Stimulated activated CD4-positive, alpha-beta T cell treated with anti-CD3 and anti-CD28 coated beads, Interleukin-15, amount 100 ng/mL, for 1 hour (primary cell): ENCODE measurements at places on chromosomes 6 and 20.

DNA sequence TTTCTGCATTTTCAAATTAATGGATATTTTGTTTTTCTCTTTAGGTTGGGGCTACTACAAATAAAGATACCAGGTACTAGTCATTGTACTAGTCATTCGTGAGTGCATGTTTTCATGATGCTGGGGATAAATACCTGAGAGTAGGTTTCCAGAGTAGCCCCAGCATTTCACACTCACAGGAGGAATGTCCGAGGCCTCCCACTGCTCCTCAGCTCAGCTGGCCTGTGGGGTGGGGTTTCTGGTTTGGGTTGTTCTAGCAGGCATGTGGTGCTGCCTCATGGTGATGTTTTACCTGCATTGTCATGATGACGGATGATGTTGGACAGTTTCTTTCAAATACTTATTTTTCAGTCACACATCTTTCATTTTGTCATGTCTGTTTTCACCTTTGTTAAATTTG, 144.5 kb downstream of the SMOC2 start:
- no peak for DNase-seq

- no peak for DNase-seq
These were observed 156.3 kb downstream of the FNDC1 start for GRCh38 chr6:159325476-159325875.

- DNase-seq: no peak
These were observed 20.6 kb upstream of the QKI start for GRCh38 chr6:163393923-163394322.

GRCh38 chr20:29740601-29740950, 1516.9 kb upstream of the DEFB115 start:
- DNase-seq: no peak

GRCh38 chr20:8095648-8096572, 36.2 kb upstream of the PLCB1 start:
- DNase-seq: no peak

DNA sequence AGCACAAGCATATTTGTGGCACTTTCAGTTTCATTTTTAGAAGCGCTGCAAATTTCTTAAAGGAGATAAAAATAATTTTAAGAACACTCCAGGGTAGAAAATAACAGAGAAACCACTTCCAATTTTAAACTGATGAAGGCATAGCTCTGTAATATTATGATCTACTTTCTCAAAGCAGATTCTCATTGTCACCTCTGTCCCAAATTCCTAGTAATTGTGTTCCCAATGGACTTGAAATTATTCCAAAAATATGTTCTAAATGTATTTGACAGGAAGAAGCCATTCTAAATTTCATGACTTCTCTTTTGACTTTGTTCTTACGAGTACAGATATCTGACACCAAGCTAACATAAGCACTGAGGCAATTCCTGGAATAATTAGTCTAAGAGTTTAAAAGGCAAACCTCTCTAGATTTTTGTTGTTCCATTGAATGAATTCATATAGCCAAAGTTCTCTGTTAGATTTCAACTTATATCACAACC, 140.2 kb upstream of the CARMIL1 start:
- DNase-seq: no peak

GRCh38 chr20:31903627-31904386, 33.4 kb downstream of the TTLL9 start:
- no peak for DNase-seq

DNA sequence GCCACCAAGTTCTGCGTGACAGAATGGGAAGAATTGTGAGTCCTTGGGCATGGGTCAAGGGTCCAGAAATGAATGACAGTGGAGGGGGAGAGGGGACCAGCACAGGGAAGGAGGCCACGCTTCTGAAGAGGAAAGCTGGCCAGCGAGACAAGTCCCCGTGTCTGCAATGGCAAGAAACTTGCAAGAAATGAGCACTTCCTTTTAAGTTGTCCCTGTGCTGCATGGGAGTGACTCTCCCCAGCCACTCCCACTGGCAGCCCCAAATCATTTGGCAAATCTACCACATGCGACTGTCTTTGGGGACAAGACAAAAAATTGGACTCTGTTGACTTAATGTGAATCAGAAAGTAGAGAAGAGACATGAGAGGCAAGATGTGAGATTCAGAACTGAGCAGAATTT, 242.2 kb upstream of the RREB1 start:
- DNase-seq: no peak

DNA sequence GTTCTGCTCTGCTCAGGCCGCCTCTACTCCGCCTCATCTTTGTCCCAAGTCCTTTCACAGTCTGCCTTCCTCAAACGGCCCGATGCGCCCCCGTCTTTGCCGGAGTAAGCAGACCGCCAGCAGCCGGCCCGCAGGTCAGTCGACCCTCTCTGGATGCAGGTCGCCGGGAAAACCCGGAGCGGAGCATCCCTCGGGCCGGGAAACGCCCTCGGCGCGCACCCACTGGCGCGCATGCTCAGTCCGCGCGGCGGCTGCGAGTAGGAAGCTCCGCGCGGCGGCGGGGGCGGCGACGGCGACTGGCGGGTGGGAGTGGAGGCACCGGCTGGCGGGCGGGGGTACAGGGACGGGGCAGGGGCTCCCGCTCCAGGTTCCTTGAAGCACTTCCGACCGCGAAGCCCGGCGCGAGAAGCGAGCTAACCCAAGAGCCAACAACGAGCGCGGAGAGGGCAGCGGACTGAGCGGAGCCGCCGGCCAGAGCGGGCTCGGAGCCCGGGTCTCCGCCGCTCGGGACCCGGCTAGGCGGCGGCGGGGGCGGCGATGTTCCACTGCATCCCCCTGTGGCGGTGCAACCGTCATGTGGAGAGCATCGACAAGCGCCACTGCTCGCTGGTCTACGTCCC, at the start of gene LRRC1:
LRRC1 (plus strand) TSS at position 286 of the 620 bp plus-strand sequence; CDS start at position 538, 252 bp downstream.
- peak; percentile 65 for DNase-seq

DNA sequence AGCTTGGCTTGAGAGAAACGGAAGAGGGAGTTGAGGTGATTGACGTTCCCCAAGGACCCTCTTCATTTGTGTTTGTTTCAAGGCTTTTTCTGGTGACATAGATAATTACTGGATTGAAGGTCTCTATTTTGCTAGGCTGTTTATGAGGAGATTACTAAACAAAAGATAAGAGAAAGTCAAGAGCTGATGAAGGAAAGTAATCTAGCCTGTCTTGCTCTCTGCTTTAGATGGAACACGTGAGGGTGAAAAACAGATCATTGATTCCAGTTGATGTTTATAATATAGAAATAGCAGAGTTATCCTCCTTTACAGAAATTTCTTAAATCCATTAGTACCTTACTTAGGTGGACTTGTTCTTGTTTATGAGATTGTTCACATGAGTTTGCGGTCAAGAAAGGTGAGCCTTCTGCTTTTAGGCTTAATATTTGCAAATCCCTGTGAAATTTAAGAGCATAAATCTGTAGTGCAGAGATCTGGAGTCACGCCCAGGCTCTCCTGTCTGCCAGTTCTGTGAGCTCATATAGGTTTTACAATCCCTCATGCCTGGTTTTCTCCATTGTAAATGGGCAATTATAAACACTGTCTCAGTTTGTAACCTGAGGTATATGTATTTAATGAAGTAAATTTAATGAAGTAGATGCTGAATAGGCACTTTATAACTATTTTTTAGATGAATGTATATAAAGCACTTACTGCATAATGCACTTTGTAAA, 272.8 kb downstream of the NKAIN2 start:
- DNase-seq: no peak

DNA sequence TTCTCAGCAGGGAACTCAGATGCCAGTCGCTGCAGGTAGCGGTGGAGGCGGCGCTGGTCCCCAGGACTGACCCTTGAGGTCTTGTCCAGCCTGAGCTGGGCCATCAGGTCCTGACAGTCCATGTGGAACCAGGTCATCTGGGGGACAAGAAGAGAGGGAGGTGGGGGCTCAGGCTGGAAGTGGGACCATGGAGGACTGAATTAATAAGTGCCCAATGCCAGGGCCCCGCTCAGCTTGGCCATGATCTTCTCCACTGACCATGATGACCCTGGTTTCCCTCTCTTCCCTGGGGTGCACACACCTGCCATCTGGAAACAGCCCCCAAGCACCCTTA, 47.0 kb downstream of the KIAA1755 start:
- no peak for DNase-seq

DNA sequence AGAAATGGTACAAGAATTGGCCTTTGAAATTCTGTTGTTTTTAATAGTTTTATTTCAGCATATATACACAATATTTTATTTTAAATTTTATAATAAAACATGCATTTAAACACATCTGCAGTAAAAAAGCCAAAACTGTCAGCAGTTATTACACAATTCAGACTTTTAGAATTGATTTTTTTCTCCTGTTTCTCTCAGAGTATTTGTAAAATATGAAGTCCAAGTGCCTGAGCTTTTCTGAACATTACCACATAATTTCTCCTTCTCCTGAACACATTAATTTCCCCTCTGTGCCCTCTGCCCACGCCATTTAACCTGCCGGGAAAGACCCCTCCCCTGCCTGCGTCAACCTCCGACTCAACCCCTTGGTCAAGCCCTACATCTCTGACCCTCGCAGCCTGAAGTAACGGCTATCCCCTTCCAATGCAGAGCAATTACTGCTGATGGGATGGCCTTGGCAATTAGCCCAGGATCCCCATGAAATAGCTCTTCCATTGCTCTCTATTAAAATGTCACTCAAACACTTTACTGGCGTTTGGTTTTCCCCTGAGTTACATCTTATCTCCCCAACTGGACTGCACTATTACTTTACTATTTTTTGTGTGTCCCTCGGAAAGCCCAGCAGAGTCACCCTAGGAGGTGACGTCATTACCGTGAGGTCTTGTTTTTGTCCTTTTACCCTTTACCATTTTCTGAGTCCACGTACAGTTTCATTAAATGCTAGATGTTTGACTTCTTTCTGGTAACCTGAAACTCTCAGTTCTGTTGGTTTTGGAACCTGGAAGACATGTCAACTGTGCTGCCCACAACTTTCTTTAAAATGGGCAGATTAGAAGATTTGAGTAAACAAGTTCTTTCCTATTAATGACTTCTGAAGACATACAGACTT, 146.7 kb upstream of the TAB2 start:
- DNase-seq: no peak

DNA sequence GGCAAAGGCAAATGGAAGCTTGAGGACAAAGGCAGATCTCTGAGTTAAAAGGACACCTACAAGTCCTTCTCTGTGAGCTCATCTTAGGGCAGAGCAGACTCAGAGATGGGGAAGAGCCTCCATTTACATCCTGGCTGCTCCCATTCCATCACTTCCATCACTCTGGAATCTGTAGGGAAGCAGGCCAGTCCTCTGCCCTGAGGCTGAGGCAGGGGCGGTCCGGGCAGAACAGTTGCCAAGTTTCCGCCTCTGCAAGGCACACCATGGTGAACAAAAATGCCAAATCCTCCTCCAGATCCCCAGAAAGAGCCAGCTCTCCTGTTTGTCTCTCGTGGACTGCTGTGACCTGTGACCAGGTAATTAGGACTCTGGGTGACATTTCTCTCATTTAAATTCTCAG, 209.6 kb upstream of the SSTR4 start:
- DNase-seq: no peak

- DNase-seq: no peak
These were observed 107.3 kb downstream of the EPB41L2 start for GRCh38 chr6:130955755-130956154.

GRCh38 chr6:45366534-45366933, 11.2 kb downstream of the SUPT3H start:
- DNase-seq: no peak

DNA sequence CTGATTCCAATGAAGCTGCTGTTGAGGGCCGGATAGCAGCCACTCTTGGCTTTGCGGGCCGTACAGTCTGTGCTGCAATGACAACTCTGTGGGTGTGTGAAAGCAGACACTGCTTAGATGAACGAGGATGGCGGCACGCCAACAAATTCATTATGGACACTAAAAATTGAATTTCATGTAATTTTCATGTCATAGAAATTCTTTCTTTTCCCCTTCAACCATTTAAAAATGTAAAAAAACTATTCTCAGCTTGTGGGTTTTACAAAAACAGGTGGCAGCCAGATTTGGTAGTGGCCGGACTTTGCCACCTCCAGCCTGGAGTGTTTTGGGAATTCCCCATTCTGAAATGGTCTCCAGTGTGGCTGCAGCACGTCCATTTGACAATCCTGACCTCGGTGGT, 26.0 kb downstream of the MAS1 start:
- no peak for DNase-seq

GRCh38 chr6:162615016-162615705, 112.4 kb downstream of the PRKN start:
- no peak for DNase-seq

GRCh38 chr6:34358389-34358905, 34.0 kb downstream of the NUDT3 start:
- no peak for DNase-seq

- DNase-seq: no peak
These were observed 87.8 kb downstream of the PLCB4 start for GRCh38 chr20:9156529-9157280.

- DNase-seq: no peak
These were observed 240.8 kb downstream of the CDC5L start for GRCh38 chr6:44628347-44628746.

GRCh38 chr6:15521582-15521981, 141.2 kb downstream of the DTNBP1 start:
- no peak for DNase-seq
